ENCODE measurements at places on chromosomes 6 and 20.

GRCh38 chr6:37077905-37078296 lies 72.4 kb downstream of the FGD2 start:
- no peaks in the 10 kb centered on the region for H3K36me3 ChIP-seq
- DNase-seq = no peak
- no peaks in the 10 kb centered on the region for H3K4me1 ChIP-seq
- H3K27ac ChIP-seq = no peak overlapping the region
- H3K27me3 ChIP-seq = no peaks in the 10 kb centered on the region

- DNase-seq = no peak
- H3K36me3 ChIP-seq = peaks cover 43% of the 10 kb centered on the region
- H3K27me3 ChIP-seq = no peaks in the 10 kb centered on the region
- H3K27ac ChIP-seq = no peak overlapping the region
- H3K4me3 ChIP-seq = no peak overlapping the region
These were observed 46.2 kb downstream of the TTI1 start for GRCh38 chr20:37986873-37987601.

DNA sequence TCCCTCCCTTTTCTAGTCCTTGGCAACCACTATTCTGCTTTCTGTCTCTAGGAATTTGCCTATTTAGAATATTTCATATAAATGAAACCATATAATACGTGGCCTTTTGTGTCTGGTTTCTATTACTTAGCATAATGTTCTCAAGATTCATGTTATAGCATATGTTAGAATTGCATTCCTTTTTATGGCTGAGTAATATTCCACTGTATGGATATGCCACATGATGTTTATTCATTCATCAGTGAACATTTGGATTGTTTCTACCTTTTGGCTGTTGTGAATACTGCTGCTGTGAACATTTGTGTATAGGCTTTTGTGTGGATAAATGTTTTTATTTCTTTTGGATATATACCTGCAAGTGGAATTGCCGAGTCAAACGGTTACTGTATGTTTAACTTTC lies 7.1 kb downstream of the SLC9A8 start:
- DNase-seq = no peak
- H3K27me3 ChIP-seq = no peaks in the 10 kb centered on the region
- H3K4me1 ChIP-seq = no peaks in the 10 kb centered on the region
- peaks cover 20% of the 10 kb centered on the region for H3K36me3 ChIP-seq
- H3K4me3 ChIP-seq = no peak overlapping the region
- no peak overlapping the region for H3K27ac ChIP-seq

DNA sequence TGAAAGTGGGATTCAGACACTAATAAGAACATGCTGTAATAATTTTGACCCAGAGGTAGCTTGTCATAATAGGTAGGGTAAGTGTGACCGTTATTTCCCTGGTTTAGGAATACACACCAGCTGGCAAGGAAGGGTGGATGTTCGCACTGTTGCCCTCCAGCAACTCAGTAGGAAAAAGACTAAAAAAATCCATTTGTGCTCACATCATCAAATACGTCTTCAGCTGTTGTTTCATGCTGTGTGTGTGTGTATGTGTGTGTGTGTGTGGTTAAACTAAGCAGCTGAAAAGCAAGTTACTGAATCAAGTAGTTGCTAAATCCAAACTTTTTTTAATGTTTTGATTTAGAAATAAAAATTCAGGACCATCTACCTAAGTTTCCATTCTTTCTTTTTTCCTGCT lies 218.7 kb downstream of the TRDN start:
- no peak overlapping the region for H3K4me3 ChIP-seq
- H3K4me1 ChIP-seq = no peaks in the 10 kb centered on the region
- H3K27ac ChIP-seq = no peak overlapping the region
- DNase-seq = no peak
- peaks cover 31% of the 10 kb centered on the region for H3K27me3 ChIP-seq

DNA sequence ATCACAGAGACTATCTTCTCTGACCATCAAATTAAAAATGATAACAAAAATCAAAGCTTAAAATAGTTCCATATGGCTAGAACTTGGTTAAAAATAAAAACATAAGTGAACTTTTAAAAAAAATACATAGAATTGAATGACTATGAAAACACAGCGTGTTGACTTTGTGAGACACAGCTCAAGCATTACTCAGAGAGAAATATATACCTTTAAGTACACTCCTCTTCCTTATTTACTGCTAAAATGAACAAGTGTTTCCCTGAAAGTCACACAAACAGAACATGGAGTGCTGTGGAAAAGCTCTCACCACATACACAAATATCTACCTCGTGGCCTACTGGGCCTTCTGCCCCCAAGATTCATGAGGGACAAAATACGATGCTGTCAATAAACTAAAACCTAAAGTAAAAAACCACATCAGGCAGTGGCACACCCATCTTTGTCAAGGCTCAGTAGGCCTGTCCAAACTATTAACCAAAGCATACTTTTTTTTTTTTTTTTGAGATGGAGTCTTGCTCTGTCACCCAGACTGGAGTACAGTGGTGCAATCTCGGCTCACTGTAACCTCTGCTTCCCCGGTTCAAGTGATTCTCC lies 7.5 kb downstream of the FAXC start:
- 0 out of 2 replicates have a peak, but pooled peaks cover 5% of the 10 kb centered on the region for H3K4me1 ChIP-seq
- no peak for DNase-seq
- H3K4me3 ChIP-seq = no peak overlapping the region
- H3K27me3 ChIP-seq = no peaks in the 10 kb centered on the region

- H3K4me1 ChIP-seq = no peaks in the 10 kb centered on the region
- H3K27me3 ChIP-seq = no peaks in the 10 kb centered on the region
- no peaks in the 10 kb centered on the region for H3K36me3 ChIP-seq
- no peak overlapping the region for H3K27ac ChIP-seq
These were observed 337.4 kb downstream of the GRIK2 start for GRCh38 chr6:101730954-101731353.

DNA sequence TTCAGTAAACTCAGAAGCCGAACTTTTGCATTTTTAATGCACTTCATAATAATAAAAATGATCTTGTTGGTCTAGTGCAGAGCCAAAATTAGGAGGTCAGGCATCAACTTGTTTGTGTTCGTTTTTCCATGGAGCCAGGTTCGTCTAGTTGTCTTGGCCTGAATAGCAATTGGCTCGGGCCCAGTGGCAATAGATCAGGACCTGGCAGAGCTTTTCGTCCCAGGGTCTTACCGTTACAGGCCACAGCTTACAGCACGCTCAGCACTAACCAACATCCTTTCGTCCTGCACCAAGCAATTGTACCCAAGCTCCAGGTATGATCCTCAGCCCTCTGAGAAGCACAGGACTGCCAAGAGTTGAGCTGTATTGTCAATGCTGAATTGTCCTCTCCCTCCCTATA lies 240.5 kb upstream of the PLN start:
- H3K27me3 ChIP-seq = no peaks in the 10 kb centered on the region
- H3K4me3 ChIP-seq = no peak overlapping the region
- no peak overlapping the region for H3K27ac ChIP-seq
- H3K4me1 ChIP-seq = no peaks in the 10 kb centered on the region
- DNase-seq = no peak

GRCh38 chr20:32466739-32467505 lies 108.8 kb downstream of the ASXL1 start:
- no peak overlapping the region for H3K4me3 ChIP-seq
- no peaks in the 10 kb centered on the region for H3K36me3 ChIP-seq
- H3K27ac ChIP-seq = no peak overlapping the region
- no peak for DNase-seq
- no peaks in the 10 kb centered on the region for H3K4me1 ChIP-seq

- H3K4me3 ChIP-seq = no peak overlapping the region
- H3K27me3 ChIP-seq = peaks cover 26% of the 10 kb centered on the region
- no peaks in the 10 kb centered on the region for H3K4me1 ChIP-seq
These were observed 30.5 kb downstream of the GRM4 start for GRCh38 chr6:34115403-34115795.

- peaks cover 14% of the 10 kb centered on the region for H3K4me1 ChIP-seq
- no peaks in the 10 kb centered on the region for H3K27me3 ChIP-seq
- peak overlapping the region; percentile 75 for H3K4me3 ChIP-seq
- no peak for DNase-seq
- no peaks in the 10 kb centered on the region for H3K36me3 ChIP-seq
- no peak overlapping the region for H3K27ac ChIP-seq
These were observed 1.6 kb upstream of the SOBP start for GRCh38 chr6:107488174-107488874.

- H3K4me3 ChIP-seq = peak overlapping the region; percentile 37
- H3K27ac ChIP-seq = peak overlapping the region; percentile 84
- peak; percentile 68 for DNase-seq
- no peaks in the 10 kb centered on the region for H3K27me3 ChIP-seq
These were observed 592 bp upstream of the CDYL start for GRCh38 chr6:4775494-4776130.

DNA sequence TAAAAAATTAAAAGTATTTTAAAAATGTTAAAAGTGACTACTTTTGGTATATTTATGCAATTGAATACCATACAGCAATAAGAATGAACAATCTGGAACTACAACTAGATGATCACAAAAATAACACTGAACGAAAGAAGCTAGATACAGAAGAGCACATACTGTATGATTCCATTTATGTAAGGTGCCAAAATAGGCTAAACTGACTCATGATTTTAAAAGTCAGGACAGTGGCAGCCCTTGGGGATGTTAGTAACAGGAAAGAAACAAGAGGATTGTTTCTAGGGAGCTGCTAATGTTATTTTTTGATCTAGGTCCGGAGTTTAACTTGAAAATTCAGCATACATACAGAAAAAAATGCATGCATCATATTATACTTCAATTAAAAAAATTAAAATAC lies 42.3 kb downstream of the KIF13A start:
- no peaks in the 10 kb centered on the region for H3K27me3 ChIP-seq
- H3K4me1 ChIP-seq = no peaks in the 10 kb centered on the region
- H3K27ac ChIP-seq = no peak overlapping the region

DNA sequence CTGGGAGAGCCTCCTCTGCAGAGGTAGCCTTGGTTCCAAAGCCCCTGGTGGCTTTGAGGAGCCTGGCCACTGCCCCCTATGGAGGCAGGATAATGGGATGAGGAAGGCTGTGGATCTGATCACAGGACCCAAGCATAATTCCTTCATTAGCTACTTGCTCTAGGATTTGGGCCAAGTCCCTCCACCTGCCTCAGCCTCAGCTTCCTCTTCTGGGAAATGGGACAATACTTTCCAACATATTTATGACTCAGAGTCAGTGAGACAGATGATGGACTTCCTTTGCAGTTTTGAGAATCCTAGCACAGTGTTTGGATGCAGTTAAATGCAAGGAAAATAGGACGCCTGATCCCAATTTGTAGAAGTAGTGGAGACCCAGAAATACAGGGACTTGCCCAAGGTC lies 63.8 kb upstream of the MYL9 start:
- no peaks in the 10 kb centered on the region for H3K27me3 ChIP-seq
- no peak overlapping the region for H3K4me3 ChIP-seq
- no peaks in the 10 kb centered on the region for H3K36me3 ChIP-seq
- peaks cover 16% of the 10 kb centered on the region for H3K4me1 ChIP-seq
- no peak overlapping the region for H3K27ac ChIP-seq
- DNase-seq = no peak

- peaks cover 31% of the 10 kb centered on the region for H3K4me1 ChIP-seq
- H3K36me3 ChIP-seq = no peaks in the 10 kb centered on the region
- peak; percentile 82 for DNase-seq
- peak overlapping the region; percentile 39 for H3K4me3 ChIP-seq
- H3K27ac ChIP-seq = no peak overlapping the region
These were observed 4.8 kb downstream of the TRIM10 start for GRCh38 chr6:30156262-30156599.

GRCh38 chr20:33242319-33243100 lies 6.7 kb downstream of the BPIFA1 start:
- no peak overlapping the region for H3K4me3 ChIP-seq
- H3K27ac ChIP-seq = no peak overlapping the region
- peaks cover 10% of the 10 kb centered on the region for H3K27me3 ChIP-seq

GRCh38 chr6:7445101-7445500 lies 55.5 kb downstream of the RIOK1 start:
- no peaks in the 10 kb centered on the region for H3K27me3 ChIP-seq
- H3K4me1 ChIP-seq = no peaks in the 10 kb centered on the region
- H3K36me3 ChIP-seq = no peaks in the 10 kb centered on the region
- no peak overlapping the region for H3K27ac ChIP-seq
- DNase-seq = no peak

GRCh38 chr6:128206610-128207426 lies 306.0 kb upstream of the THEMIS start:
- no peaks in the 10 kb centered on the region for H3K36me3 ChIP-seq
- no peaks in the 10 kb centered on the region for H3K4me1 ChIP-seq
- no peak for DNase-seq
- H3K27me3 ChIP-seq = no peaks in the 10 kb centered on the region
- no peak overlapping the region for H3K4me3 ChIP-seq

DNA sequence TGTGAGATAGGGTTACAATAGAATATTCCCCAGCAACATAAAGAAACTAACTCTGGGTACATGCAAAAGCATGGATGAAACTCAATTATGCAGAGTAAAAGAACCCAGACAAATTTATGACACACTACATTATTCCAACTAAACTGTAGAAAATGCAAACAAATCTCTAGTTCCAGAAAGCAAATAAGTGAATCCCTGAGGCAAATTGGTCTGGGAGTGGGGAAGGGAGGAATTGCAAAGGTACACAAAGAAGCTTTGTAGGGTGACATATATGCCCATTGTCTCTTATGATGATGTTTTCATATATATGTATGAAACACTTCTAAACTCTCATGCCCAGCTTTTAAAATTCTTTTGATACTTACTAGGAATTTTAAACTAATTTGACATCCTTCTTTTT lies 266.0 kb downstream of the CDKAL1 start:
- no peak overlapping the region for H3K27ac ChIP-seq
- no peak overlapping the region for H3K4me3 ChIP-seq
- no peak for DNase-seq
- H3K4me1 ChIP-seq = peaks cover 5% of the 10 kb centered on the region

DNA sequence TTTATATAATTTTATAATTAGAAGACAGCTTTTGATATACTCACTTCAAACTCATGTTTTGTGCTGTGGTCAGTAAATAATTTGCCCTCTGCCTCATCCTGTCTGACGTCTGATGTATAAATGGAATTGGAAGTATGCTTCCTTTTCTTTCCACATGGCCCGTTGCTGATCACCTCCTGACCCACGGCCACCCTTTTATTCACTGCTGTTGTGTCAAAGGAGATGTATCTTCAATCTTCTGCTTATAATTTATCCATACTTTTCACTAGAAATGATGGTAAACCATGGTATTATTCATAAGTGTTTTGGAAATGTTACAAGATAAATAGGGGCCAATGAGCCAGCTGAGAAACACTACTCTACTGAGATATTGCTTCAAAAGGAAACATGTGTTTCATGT lies 841.8 kb downstream of the PHF3 start:
- no peaks in the 10 kb centered on the region for H3K4me1 ChIP-seq
- H3K4me3 ChIP-seq = no peak overlapping the region

DNA sequence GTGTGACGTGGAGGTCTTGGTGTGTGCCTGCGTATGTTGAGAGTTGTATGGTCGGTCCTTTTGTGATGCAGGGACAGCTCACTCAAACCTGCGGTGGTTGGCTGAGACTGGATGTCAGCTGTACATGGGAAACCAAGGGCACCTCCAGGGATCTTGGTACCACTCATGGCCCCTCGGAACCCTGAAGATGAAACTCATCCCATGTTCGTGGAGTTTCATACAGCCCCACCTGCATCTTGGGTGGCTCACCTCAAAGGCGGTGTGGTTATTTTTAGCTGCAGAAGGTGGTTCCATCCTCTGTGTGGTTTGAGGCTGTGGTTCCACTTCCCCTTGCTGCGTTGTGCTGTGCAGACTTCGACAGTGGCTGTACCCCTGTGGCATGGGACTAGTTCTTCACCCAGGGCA lies 52.6 kb upstream of the SLC22A1 start:
- H3K4me1 ChIP-seq = no peaks in the 10 kb centered on the region
- no peak overlapping the region for H3K4me3 ChIP-seq
- H3K27me3 ChIP-seq = no peaks in the 10 kb centered on the region
- DNase-seq = no peak
- peaks cover 9% of the 10 kb centered on the region for H3K36me3 ChIP-seq
